NCI-H2107 (cell line): ENCODE measurements at places on chromosomes 2 and 18.

GRCh38 chr2:41489638-41490037, 558.2 kb upstream of the PKDCC start:
- no peak for DNase-seq

DNA sequence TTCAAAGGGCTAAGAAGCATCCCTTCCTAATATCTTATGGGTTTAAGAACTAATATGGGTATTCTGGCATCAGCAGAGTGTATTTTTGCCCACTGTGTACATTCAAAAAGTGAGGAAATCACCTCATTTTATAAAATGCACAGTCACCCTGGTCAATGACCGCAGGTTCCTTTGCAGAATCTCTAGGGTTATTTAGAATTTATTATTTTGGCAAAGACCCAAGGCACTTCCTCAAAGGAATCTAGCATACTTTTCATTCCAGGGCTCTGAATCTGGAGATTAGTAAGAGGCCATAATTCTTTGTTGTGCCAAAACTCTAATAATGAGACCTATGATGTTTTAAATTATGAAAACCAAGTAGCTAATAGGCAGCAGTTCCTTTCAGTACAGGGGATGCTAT, 27.2 kb upstream of the CDH2 start:
- DNase-seq = no peak

DNA sequence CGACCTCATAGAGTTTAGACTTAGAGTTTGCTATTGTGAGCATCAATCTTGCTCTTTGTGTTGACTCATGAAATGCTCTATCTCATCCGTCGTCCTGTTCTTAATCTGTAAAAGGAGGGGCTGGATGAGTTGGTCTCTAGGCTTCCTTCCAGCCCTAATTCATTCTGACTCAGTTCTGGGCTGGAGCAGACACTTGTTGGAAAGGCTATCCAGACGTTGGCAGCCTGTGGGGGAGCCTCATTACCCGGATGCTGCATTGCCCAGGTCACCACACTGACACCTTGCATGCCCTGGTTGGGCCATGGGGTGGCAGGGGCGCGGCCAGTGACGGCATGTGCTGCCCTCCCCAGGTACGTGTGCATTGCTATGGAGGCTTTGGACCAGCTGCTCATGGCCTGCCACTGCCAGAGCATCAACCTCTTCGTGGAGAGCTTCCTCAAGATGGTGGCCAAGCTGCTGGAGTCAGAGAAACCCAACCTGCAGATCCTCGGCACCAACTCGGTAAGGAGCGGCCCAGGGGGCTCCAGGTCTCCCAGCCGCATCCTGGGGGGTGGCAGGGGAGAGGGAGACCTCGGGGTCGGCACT, 61.5 kb downstream of the EFR3B start:
- DNase-seq = no peak

GRCh38 chr2:25926984-25927756, 48.9 kb upstream of the ASXL2 start:
- no peak for DNase-seq

DNA sequence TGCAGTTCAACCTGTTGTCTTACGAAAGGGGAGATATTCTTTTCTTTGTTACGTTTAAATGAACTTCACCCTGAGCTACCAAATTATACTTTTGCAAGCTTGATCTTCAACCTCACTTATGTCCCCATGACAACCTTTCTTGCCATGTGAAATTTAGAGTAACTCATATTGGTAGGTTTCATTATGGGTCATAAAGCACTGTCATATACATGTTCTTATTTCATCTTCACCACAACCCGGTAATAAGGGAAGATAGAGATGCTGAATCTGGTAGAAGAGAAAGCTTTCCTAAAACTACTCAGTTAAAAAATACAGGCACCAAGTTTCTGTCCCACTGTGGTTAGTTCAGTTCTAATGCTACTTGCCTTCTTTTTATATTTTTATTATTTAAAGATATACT, 208.5 kb upstream of the NRP2 start:
- DNase-seq = no peak

- no peak for DNase-seq
Observed at GRCh38 chr2:219416235-219416602, 2.0 kb upstream of the DES start.

DNA sequence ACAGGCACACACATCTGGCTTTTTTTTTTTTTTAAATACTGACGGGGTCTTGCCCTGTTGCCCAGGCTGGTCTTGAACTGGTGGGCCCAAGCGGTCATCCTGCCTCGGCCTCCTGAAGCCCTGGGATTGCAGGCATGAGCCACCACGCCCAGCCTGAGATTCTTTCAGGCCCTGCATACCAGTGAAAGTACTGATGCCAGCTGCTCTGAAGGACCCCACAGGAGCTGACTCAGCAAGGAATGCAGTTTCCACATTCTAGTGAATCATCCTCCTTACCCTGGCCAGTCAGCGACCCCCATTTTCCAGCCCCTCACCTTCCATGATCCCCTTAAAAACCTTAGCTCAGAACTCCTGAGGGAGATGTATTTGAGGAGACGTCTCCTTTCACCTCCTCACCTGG, 5.8 kb upstream of the DTYMK start:
- no peak for DNase-seq

DNA sequence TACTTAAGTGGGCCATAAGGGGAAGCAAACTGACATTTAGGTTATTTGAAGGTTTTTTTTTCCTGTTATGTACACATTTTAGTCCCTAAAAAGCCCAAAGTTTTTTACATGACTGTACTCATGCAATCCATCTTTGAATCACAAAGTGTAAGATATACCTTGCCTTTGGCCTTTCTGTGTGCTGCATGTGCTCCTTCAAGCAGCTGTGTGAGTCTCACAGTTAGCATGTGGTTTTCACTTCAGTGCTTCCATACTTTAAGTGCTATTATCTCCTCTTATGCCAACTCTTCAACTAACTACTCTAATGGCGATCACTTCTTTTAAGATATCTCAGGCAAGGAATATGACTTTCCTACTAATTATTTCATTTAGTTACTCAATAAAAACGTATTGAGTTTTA, 597.1 kb upstream of the ACVR2A start:
- DNase-seq = no peak

DNA sequence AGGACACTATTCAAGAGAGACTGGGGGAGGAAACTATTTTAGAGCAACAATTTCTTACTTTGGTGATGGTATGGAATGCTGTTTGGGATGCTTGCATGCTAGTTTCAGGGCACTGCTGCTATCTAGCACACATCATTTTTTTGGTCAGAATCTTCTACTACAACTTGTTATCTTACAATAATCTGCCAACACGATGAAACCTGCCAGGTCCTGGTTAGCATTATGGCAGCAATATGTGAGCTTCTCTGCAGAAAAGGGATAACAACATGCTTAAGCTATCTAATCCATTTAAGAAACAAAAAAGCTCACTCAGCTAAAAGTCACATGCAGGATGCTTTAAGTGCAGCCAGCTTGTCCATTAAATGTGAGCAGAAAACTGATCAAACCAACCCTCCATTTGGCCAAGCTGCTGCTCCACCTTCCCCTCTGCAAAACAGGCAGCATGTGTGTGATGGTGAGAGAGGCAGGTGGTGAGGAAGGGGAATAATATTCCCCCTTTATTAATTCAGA, 30.1 kb downstream of the GAREM2 start:
- no peak for DNase-seq

GRCh38 chr2:13401312-13401711, 684.6 kb downstream of the TRIB2 start:
- no peak for DNase-seq

DNA sequence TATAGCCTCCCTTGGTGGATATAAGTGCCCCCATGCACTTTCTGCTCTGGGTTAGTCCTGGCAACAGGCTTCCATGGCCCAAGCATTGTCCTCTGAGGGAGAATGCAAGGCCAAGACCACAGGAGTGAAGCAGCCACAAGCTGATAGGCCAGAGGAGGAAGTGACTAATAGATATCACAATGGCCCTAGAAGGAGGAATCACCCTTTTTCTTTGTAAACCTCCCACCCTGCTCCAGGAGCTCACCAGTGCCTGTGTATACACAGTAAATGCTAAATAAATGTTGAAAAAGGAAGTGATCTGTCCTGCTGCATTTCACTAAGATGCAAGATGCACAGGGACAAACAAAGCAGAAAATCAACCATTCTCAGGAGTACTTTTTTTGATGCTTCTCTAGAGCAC, 49.7 kb upstream of the ABCA12 start:
- DNase-seq = no peak

- DNase-seq = no peak
Observed at GRCh38 chr2:19028587-19029375, 329.6 kb downstream of the OSR1 start.

DNA sequence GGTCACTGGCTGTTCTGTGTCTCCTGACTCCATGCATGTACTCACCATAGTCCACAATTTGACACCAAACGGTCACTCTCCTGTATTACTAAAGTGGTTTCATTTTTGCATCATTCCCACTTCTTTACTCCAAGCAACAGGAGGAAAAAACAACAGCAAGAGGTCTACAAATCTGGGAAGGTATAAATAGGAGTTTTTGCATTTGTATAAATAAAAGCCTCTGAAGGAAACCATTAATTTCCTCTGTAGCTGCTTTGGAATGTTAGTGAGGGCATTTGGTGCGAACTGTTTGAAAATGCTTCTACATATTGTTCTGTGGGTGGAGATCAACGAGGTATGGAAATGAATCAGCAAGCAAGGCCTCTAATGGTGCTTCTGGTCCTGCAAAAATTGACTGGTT, 148.5 kb upstream of the DLX2 start:
- DNase-seq = no peak

DNA sequence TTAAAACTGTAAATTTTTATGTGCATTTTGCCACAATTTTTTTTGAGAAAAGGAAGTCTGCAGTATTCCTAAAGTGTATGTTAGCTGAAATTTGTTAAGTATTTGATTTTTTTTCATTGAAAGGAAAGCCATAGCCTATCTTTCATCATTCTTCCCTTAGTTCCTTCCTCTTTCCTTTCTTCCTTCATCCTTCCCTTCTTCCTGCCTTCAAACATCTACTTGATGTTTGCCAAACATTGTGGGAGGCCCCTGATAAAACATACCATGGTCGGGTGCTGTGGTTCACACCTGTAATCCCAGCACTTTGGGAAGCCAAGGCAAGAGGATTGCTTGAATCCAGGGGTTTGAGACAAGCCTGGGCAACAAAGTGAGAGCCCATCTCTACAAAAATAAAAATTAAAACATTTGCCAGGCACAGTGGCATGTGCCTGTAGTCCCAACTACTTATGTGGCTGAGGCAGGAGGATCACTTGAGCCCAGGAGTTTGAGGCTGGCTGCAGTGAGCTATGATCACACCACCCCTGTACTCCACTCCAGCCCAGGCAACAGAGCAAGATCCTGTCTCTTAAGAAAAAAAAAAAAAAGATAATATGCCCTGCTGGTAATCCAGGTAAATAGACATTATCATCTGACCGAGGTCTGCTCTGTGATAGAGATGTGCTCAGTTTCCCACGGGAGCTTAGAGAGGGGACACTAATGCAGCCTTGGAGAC, 278.4 kb upstream of the STON1 start:
- DNase-seq = no peak

GRCh38 chr18:79506191-79507075, 110.7 kb downstream of the NFATC1 start:
- DNase-seq = no peak
